K562 (cell line): ENCODE measurements at places on chromosomes 7 and 10. TPM values are rescaled to one million over a fixed set of nuclear protein-coding genes. Genes with fewer than 3 reads are reported as not detected.

- H3K4me3 ChIP-seq = no peak overlapping the region
- peaks cover 6% of the 10 kb centered on the region for H3K27me3 ChIP-seq
- peaks cover 26% of the 10 kb centered on the region for H3K4me1 ChIP-seq
- no peak overlapping the region for H3K27ac ChIP-seq
- DNase-seq = no peak
- no peaks in the 10 kb centered on the region for H3K36me3 ChIP-seq
These were observed 103.3 kb upstream of the DIP2C start for GRCh38 chr10:792792-793100.

Gene FLNC
- 148 and 155 TPM in 2 replicates for total RNA-seq

DNA sequence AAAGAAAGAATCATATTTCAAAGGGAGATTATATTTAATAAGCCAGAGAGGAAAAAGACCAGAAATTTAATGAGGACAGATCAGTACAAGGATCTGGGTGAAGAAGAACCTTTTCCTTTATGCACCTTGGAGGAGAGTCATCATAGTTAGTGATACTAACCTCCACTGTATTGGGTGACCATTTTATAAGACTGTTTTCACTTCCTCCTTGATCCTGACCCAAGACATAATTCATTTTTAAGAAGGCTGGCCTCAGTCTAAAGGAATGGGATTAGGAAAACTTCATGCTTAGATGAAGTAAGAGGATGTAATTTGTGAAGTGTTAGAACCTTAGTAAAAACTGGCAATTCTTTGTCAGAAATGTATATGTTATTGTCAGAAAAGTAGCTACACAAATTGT, 68.6 kb downstream of the ADAM22 start:
- H3K36me3 ChIP-seq = no peaks in the 10 kb centered on the region
- H3K27ac ChIP-seq = no peak overlapping the region
- H3K27me3 ChIP-seq = no peaks in the 10 kb centered on the region
- H3K4me3 ChIP-seq = no peak overlapping the region

Gene SP8
- 1.0 and 1.2 TPM in 2 replicates for total RNA-seq

Gene DRGX
- total RNA-seq = not detected in 2 replicates

Gene CLDN3
- total RNA-seq = 0.29 TPM in 1 of 2 replicates, not detected in the other
